ENCODE measurements at places on chromosomes 2 and 18. TPM values are rescaled to one million over a fixed set of nuclear protein-coding genes. Genes with fewer than 3 reads are reported as not detected.

- DNase-seq: no peak
Measured at GRCh38 chr2:197647961-197648690, 27.3 kb downstream of the RFTN2 start.

DNA sequence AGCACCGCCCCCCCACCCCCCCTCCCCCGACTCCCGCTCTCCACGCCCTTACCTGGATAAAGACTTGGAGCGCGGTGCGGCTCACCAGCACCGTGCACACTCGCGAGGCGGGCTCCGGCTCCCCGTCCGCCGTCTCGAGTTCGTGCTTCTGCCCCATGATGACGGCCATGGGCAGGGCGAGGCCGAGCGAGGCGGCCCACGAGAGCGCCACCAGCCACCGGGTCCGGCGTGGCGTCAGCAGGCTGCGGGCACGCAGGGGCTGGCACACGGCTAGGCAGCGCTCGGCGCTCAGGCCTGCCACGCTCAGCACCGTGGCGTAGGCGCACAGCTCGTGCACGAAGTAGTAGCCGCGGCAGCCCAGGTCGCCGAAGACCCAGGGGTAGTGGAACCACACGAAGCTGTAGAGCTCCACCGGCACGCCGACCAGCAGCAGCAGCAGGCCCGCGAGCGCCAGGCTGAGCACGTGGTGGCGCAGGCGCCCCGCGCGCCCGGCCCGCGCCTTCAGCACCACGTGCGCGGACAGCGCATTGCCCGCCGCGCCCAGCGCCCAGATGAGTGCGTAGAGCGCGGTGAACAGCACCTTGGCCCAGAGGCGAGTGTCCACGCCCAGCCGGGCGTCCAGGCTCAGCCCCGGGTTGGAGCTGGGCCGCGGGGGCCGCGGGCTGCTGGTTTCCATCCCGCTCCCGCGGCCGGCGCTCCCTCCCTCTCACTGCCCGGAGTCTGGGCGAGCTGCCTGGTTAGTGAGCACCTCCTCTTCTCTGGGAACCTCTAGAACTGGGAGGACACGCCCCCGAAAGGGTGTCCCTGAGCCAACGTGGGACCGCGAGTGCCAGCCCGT, at the start of gene NTSR2:
TSS of gene NTSR2 (minus strand) at position 742 of the 838 bp plus-strand sequence. CDS start at position 676, 66 bp downstream.
- peak; percentile 92 for DNase-seq

GRCh38 chr2:44246436-44246835, 28.8 kb upstream of the SLC3A1 start:
- no peak for DNase-seq

GRCh38 chr2:210559182-210559581, 2.8 kb downstream of the CPS1 start:
- no peak for DNase-seq

GRCh38 chr2:72605836-72606442, 219.9 kb downstream of the EXOC6B start:
- peak; percentile 6 for DNase-seq

DNA sequence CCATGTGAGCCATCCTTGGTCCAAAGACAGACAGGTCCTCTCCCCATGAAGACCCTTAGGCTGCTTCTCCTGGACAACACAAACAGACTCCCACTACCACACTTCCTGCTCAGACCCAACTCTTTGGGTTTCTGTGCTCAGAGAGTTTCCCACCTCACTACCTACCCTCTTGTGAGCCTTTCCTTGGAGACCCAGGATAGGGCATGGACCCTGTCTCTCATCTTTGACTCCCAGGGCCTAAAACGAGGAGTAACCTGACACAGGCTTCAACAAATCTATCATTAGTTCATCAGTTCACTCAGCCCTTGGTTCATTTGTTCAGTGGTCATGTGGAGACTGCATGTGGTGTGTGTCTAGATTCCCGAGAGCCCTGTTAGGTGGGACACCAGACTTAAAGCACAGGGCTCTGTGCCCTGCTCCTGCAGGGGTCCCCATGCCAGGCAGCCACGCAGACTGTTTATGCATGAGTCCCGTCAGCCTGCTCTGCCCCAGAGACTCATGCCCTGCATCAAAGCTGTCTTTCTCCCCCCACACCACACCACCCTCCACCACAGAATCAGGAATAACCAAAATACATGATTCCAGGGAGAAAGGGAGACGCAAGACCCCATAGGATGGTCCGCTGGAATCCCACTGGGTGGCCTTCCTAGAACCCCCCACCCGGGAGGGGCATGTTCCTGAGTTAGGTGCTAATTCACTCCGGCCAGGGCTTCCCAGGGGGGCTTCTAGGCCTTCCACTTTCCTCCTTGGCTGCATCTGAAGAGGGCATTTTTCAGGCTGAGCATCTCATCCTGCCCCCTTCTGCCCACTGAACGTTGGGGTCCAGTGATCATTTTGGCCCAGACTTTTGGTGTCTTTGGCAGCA, 100.2 kb upstream of the TEX51 start:
- DNase-seq: no peak

GRCh38 chr2:23399674-23400261, 14.8 kb downstream of the KLHL29 start:
- DNase-seq: no peak

- DNase-seq: no peak
Measured at GRCh38 chr2:150624001-150624401, 136.5 kb upstream of the RND3 start.

DNA sequence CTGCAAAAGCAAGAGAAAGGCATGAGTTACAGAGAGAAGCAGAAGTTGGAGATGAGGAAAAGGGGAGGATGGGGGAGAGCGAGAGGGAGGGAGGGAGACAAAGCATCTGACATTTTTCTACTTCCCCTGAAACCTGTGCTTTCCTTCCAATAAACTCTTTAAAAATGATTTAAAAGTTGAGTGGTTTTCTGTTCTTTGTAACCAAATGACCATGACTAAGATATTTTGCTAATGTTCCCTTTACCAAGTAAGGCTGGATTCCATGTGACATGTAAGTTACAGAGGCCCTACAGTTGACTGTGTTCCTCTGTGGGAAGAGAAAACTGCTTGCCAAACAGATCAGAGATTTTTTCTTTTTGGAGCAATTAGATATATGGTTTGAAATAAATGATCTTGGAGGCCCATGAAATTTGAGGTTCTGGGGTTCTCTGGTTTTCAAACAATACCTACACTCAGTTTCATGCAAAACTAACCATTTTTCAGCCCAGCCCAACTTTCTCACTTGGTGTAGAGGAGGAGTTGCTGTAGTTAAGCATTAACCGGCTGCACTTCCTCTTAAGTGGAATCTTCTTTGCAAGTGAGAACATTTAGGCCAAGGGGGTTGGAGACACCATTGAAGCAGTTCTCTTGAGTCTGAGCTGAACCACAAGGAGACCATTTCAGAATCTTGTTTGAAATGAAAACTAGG, 34.5 kb downstream of the INSIG2 start:
- DNase-seq: no peak

- DNase-seq: no peak
Measured at GRCh38 chr2:194867328-194867727, 789.7 kb upstream of the SLC39A10 start.

- DNase-seq: peak; percentile 90
Measured at GRCh38 chr2:69724540-69725159, 17.3 kb upstream of the ANXA4 start.

DNA sequence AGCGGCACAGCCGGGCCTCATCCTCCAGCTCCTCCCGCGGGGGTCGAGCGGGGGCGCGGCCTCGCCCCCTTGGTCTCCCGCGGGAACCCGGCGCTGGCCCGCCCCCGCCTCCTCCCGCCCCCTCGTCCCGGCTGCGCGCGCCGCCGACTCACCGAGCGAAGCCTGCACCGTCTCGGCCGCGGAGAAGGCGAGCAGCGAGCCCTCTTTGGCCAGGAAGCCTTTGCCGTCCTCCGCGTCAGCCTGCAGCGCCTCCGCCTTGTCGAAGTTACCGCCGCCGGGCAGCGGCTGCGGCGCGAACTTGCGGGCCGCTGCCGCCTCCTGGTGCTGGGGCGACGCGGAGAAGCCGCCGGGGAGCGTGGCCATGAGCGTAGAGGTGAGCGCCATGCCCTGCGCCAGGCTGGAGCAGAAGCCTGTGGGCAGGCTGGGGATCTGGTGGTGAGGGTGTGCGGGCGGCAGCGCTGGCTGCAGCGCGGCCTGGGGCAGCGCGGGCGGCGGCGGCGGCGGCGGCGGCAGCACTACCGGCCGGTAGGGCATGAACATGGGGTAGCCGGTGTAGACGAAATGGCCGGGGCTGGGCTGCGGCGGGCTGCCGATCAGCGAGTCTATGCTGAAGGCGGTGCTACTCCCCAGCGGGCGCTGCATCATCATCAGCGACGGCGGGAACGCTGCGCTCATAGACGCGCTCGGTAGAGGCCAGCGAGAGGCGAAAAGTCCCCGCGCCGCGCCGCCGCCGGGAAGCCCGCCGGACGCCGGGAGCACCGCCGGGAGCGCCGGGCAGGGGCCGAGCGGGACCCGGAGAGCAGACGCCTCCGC, 683 bp downstream of the GBX2 start:
- DNase-seq: peak; percentile 86

GRCh38 chr18:73479477-73479876, 611.7 kb upstream of the NETO1 start:
- DNase-seq: no peak

- DNase-seq: no peak
Measured at GRCh38 chr2:126877861-126878565, 20.7 kb upstream of the TEX51 start.

DNA sequence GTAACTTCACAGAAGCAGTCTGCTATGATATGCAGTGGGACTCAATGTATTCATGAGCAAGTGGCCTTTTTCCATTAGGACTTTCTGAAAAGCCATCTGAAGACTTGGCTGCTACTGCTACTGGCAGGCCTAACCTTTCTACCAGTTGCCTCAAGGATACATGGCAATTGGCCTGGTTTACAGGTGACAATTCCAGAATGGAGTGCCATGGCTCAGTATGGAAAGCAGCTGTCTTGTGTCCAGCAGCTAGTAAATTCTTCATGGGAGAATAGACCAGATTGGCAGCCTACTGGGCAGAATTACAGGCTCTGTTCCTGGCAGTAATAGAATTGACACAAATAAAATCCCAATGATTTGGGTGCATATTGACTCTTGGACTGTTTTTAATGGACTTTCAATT, 12.6 kb upstream of the TMX3 start:
- DNase-seq: no peak

DNA sequence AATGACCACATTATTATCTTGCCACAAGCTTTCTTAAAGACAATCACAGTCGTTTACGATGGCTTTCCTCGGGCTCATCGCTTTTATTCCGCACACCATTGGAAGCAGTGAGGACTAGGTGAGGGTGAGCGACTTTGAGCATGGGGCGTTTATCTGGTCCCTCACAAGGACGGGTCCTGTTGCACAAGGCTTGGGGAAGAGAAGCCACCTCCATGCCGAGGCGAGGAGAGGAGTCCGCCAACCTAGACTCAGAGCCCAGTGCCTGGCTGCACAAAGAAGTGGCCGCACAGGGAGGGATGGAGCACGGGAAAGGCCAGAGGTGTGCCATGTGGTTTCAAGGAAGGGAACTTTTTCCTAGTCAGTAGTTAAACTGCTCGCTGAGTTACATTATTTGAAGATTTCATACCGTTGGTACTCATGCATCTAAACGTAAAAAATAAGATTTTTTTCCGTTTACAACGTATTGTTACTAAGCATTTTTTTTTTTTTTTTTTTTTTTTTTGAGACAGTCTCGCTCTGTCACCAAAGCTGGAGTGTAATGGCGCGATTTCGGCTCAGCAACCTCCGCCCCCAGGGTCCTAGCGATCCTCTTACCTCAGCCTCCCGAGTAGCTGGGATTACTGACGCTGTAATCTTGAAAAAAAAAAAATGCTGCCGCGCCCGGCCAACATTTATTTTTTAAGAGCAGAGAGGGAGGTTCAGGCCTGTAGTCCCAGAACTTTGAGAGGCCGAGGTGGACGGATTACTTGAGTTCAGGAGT, 849 bp upstream of the CYP27C1 start:
- DNase-seq: peak; percentile 65

DNA sequence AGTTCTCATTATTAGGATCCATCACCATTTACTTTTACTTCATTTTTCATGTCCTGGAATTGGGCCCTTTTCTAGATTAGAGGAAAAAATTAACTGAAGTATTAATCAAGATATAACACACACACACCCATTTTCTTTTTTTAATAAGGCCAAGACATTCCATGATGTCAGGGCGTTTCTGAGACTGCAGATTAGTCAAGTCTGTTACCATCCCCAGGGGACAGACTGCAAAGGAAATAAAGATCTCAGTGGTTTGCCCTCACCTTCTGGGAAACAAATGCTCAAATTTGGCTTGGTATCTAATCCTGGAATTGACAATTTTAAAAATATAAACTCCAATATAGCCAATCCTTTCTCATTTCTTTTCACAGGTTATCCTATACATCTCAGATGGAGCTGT, 27.4 kb downstream of the RMP24 start:
- no peak for DNase-seq

GRCh38 chr2:209940936-209941335, 61.5 kb upstream of the RPE start:
- no peak for DNase-seq

DNA sequence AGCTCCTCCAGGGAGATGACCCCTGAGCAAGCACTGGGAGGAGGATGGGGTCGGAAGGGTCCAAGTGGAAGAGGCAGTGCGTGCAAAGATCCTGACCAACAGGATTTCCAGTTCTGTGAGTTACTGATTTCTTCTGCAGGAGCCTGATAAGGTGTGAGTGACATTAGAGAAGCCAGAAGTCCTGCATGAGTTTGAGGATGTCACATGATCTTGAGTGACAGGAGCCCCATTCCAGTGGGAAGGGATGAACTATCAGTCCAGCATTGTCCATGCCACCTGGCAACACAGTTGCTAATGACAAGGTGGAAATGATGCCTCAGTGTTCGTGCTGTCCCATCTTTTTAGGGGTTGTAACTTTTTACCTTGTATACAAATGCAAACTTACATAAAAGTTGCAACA, 285.1 kb upstream of the HDAC4 start:
- DNase-seq: no peak

DNA sequence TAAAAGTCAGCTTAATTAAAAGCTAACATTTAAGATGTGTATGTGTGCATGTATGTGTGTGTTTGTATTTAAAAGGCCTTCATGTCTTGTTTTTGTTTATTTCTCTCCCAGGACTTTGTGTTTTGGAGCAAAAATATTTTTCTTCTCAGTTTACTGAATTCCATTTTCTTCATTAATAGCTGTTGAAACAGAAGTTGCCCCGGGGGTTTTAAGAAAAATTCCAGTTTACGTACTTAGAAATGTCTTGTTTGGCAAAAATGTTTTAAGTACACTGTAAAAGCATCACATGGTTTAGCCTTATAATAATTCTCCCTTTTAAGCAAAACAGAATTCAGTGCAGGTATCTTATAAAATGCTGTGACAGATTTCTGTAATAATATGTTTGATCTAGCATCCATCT, 1233.0 kb upstream of the NRXN1 start:
- DNase-seq: no peak

RAB17 gene
- total RNA-seq: not detected

POTEF gene
- 15.1 TPM for total RNA-seq

TTL gene
- 53.2 TPM for total RNA-seq

CELF4 gene
- total RNA-seq: 1.8 TPM

TRIM43 gene
- not detected for total RNA-seq

CLIP4 gene
- 2.1 TPM for total RNA-seq

TMEM169 gene
- 17.9 TPM for total RNA-seq

PTH2R gene
- total RNA-seq: not detected

IL36RN gene
- total RNA-seq: not detected

FNDC4 gene
- 6.2 TPM for total RNA-seq

STK17B gene
- 35.4 TPM for total RNA-seq

ANKRD53 gene
- not detected for total RNA-seq
